Activated CD4-positive, alpha-beta T cell treated with anti-CD3 and anti-CD28 coated beads, Interleukin-2, amount 10 ng/mL, durations not matched to agents 7 days and 5 days (primary cell): ENCODE measurements at places on chromosomes 13 and 19. TPM values are rescaled to one million over a fixed set of nuclear protein-coding genes. Genes with fewer than 3 reads are reported as not detected.

The SHISA7 gene
- not detected for total RNA-seq

The CGB1 gene
- not detected for total RNA-seq

The CELF5 gene
- 0.20 TPM for total RNA-seq

DNA sequence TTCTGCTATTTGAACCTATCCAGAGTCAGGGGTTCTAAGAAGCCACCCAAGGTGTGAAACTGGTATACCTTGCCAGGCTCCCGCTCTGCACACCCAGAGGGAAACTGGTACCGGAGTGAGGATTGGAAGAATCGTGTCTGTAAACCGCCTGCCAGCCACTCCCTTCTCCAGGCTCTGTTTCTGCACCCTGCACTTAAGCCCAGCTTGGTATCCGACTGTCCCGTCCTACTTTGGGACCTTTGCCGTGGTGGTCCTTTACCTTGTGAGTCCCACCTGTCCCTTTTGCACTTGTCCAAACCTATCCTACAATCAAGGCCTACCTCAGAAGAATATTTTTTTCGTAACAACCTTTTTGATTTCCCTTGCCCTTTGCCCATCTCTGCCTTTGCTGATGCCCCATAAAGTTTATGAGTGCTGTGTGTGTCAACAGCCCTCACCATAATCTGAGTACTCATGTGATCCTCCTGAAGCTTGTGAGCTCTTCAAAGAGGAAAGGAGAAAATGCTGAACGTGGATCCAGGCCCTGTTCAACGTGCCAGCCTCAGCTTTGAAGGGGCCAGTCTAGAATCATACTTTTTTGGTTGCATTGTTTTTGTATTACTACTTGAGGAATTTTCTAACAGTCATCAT lies 44.7 kb downstream of the GARRE1 start:
- peaks cover 5% of the 10 kb centered on the region for H3K36me3 ChIP-seq
- no peak for DNase-seq
- H3K27me3 ChIP-seq = no peaks in the 10 kb centered on the region
- no peak overlapping the region for H3K4me3 ChIP-seq
- H3K27ac ChIP-seq = no peak overlapping the region

DNA sequence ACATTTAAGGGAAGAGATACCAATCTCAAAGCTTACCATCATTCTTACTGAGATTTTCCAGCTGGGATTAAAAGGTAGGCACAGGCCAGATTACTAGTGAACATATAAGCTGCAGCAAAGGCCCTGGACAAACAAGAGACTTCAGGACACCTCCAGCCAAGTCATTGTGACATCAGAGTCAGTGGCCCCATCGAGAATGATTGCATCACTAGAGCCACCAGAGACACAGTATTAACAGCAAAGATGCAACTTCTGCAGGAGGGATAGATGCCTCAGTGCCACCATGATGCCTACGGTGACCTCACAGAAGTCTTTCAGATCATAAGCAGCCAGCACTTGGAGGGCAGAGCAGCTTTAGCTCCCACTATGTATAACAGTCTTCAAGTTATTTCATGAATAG lies 8.6 kb downstream of the RUBCNL start:
- no peak overlapping the region for H3K27ac ChIP-seq
- peaks cover 7% of the 10 kb centered on the region for H3K27me3 ChIP-seq
- no peaks in the 10 kb centered on the region for H3K36me3 ChIP-seq
- no peak overlapping the region for H3K4me3 ChIP-seq
- H3K4me1 ChIP-seq = no peaks in the 10 kb centered on the region

GRCh38 chr13:26460648-26461047 lies 96.8 kb upstream of the WASF3 start:
- no peak overlapping the region for H3K4me3 ChIP-seq
- peaks cover 17% of the 10 kb centered on the region for H3K27me3 ChIP-seq
- no peak overlapping the region for H3K27ac ChIP-seq
- H3K4me1 ChIP-seq = no peaks in the 10 kb centered on the region

GRCh38 chr13:42275098-42275471 lies 3.1 kb downstream of the AKAP11 start:
- peaks cover 50% of the 10 kb centered on the region for H3K4me1 ChIP-seq
- no peak for DNase-seq
